ENCODE measurements at places on chromosomes 4 and X.

DNA sequence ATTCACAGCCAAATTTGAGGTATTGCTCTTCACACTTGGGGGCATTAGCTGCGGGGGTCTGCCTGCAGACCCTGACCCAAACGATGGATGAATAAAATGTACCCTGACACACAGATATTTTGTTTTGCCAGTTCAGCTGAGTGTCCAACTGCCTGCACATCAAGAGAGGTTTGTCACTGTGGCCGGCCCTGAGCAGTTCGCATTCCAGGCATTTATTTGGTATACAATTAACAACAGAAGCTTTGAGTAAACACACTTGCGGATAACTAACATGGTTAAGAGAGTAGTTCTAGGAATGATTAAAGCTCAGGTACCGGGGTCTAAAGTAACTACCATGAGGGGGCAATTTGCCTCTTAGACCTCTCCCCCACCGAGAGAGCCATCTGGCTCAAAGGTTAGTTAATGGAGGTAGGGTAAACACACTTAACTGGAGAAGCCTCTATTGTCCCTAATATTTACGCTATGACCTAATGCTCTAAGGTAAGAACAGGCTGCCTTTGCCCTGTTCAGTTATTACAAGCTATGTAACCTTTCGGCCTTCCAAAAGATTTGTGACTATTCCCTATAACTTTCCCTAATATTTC, 162.0 kb downstream of the SNCA start:
- no peak for DNase-seq

DNA sequence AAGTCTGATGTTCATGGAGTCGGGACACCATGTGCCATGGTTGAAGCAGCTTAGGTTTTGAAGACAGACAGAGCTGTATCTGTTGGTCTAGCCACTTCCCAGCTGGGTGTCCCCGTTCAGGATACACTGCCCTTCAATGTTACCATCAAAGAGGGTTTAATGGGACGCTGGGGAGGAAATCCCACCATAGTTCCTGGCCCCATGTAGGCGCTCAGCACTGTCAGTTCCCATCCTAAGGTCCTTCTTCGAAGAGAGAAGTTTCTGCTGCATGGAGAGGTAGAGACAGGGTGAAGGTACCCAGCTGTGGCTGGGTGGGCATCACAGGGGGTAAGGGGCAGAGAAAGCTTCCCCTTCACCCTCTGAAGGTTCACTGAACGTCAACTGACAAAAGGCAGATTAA, 3.7 kb downstream of the MGST2 start:
- DNase-seq, result no peak

- no peak for DNase-seq
These were observed 39.0 kb downstream of the PLAC8 start for GRCh38 chr4:83075311-83076095.

DNA sequence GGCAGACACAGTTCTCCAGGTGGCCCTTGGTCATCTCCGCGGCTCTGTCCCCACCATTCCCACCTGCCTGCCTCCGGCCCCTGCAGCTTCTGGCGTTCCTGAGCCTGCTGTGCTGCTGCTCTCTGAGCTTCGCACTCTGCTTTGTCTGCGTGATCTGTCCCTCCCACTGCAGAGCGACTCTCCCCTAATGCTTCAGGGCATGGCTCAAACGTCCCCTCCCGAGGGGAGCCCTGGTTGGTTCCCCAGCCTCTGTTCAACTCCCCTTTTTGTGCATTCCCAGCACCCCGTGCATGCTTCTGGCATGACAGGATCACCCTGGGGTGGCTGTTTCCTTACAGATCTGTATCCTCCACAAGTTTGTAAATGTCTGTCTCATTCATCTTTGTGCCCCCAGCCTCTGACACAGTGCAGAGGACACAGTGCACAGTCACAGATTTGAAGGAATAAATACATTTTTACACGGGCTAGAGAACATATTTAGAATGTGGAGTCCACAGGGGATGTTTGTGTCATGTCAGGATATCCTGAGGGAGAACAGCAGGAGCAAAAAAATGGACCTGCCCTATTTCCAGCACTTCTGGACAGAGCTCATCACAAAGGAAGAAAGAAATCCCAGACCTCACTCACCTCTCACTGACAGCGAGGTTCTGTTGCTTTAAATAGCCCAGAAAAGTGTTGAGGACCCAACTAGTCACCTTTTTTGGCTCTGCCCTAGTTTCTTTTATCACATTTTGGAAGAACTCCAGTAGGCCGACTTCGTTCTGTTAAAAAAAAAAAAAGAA, 72.6 kb downstream of the GATB start:
- DNase-seq, result no peak

- DNase-seq, result no peak
These were observed 111.1 kb downstream of the SH3RF1 start for GRCh38 chr4:169159624-169160171.

DNA sequence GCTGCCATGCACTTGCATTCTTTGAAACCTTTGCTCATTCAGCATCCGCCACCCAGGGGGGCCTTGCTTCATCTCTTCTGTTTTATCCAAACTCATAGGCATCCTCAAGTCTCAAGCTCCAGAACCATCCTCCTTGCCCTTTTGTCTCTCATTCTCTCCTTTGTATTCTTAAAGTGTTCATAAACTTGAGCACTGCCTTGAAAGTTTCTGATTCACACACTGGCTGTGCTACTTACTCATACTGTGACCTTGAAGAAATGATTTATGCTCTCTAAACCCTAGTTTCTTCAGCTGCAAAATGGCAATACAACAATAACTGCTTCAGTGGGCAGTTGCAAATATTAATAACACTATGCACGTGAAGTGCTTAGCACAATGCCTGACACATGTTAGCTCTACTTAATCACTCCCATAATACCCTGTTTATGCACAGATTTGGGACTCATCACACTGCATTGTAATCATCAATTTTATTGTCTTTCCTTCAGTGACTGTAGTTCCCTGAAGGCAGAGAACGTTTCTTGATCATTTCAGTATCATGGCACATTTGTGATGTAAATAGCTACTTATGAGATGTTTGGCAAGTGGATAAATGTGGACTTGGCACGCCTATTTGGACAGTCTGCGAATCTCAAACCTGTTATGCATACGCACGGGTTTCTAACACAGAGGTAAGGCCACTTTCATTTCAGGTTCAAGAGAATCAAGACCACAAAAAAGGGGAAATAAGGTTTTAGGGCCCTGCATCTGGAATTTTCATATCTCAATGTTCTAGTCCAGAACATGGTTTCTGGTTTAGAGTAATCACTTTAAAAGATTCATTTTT, 291.0 kb downstream of the LDB2 start:
- DNase-seq, result no peak

- no peak for DNase-seq
These were observed 13.7 kb upstream of the SMIM20 start for GRCh38 chr4:25900310-25900709.

DNA sequence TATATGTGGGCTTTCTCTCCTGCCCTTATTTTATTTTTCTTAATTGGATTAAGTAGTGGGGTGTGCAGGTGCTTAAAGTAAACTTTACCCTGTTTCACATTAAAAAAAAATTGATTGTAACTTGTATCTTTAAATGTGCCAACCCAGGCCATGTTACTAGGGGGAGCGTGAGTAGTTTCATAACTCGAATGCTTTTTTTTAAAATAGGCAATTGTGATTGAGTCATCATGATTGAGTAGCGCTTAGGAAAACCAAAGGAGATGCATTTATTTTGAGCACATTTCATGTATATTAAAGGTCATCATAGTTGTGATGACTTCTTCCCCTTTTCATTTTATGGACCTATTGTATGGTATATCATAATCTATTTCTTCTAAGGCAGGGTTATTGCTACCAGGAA, 32.2 kb downstream of the GPAT3 start:
- DNase-seq, result no peak

Data from GM20000 (cell line).